GM12891 (cell line): ENCODE measurements at places on chromosomes 13 and 19.

GRCh38 chr19:11268783-11269267, 6.5 kb upstream of the DOCK6 start:
- DNase-seq, result no peak

DNA sequence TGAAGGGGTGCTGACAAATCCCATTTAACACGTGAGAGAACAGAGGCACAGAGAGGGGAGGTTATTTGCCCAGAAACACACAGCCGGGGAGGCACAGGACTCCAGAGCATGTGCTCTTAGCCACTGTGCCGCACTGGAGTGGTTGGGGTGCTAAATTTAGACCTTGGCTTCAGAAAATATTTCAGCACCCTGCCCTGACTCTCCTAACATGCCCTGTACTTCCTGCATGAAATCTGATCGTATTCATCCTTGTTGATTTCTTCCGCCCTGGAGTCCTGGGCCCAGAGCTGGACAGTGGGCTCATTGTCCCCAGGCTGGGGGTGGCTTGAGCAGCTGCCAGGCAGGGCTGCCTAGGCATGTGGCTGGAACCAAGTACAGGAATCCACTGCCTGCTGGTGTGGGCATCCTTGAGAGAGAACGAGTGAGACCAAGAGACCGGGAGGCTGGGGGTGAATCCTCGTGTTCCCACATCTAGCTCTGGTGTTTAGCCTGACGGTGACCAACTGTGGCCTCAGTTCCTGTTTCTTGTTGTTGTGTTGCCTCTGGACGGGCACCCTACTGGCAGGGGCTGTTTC, 5.3 kb downstream of the SLC27A1 start:
- no peak for DNase-seq

- no peak for DNase-seq
These were observed 581.0 kb upstream of the SPRY2 start for GRCh38 chr13:80921971-80922370.

- no peak for DNase-seq
These were observed 315.3 kb downstream of the MYO16 start for GRCh38 chr13:108944760-108945159.

DNA sequence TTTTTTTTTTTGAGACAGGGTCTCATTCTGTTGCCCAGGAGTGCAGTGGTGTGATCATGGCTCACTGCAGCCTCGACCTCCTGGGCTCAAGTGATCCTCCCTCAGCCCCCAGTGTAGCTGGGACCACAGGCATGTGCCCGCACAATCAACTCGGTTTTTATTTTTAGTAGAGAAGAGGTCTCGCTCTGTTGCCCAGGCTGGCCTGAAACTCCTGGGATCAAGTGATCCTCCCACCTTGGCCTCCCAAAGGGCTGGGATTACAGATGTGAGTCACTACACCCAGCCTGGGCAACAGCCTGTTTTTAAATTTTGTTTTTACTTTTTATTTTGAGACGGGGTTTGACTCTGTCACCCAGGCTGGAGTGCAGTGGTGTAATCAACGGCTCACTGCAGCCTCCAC, 2.3 kb upstream of the KDM4B start:
- DNase-seq, result no peak

DNA sequence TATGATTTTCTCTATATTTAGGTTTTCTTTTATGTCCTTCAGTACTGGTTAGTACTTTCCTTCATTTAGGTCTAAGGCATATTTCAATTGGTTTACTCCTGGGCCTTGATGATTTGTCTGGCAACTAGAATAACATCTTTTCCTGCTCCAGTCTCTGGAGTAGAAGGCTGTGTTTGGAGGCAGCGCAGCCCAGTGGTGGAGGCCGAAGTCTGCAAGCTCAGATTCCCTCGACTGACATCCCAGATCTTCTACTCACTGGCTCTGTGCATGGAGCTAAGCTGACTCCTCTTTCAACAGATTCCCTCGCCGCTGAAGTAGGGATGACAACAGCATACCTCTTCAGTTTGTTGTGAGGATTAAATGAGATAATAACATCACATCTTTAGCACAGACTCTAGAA, 141.0 kb downstream of the RAP2A start:
- no peak for DNase-seq

- DNase-seq, result no peak
These were observed at the start of gene ZNF560 for GRCh38 chr19:9498183-9498902. Gene ZNF560, minus strand, starts transcription at chr19:9498616. Its CDS starts 23,303 bp downstream, at chr19:9475313.

DNA sequence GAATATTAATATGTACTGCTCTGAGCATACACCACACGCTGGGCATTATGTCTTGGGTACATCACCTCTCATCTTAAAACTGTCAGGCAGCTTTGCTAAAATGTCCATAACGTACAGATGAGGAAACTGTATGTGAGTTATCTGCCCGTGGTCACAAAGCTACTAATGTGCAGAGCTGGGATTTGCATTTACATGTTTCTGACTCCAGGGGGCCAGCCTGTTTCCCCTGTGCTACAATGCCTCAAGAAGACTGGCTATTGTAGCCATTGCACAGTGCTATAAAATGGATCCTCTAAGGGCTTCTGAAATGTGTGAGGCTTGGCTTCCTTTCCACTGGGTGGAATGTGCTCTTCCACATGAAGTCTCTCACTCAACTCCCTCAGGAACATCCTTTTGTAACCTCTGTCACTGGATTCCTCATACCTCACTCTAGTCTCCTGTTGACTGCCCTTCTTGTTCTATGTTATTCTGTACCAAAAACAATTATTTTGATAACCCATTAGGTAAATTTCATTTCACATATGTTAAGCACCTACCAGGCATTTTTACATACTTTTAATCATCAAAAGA, 95.6 kb upstream of the HTR2A start:
- no peak for DNase-seq

- DNase-seq, result no peak
These were observed 49.5 kb downstream of the ZNF729 start for GRCh38 chr19:22335716-22336115.

- no peak for DNase-seq
These were observed 690 bp downstream of the KMT2B start for GRCh38 chr19:35718345-35719041.

DNA sequence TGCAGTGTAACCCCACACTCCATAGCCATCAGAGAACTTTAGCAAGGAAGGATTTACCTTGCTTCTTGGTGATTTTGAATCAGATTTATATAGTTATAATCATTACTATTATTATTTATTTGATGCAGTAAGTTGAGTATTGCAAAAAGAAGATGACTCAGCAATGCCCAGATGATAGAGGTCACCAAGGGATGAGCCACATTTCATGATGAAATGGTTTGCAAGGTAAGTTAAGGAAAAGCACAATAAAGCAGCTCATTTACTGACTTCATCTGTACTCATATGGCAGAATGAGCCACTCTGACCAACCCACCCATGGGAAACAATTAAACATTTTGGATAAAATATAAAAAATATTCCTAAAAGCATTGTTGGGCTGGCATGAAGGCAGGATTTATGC, 59.1 kb downstream of the AKAP11 start:
- DNase-seq, result no peak

- no peak for DNase-seq
These were observed 5.3 kb downstream of the PODNL1 start for GRCh38 chr19:13932911-13933393.

GRCh38 chr19:47357788-47358680, 8.9 kb downstream of the DHX34 start:
- DNase-seq, result no peak

- DNase-seq, result no peak
These were observed 640.7 kb downstream of the LIG4 start for GRCh38 chr13:107574517-107575210.

DNA sequence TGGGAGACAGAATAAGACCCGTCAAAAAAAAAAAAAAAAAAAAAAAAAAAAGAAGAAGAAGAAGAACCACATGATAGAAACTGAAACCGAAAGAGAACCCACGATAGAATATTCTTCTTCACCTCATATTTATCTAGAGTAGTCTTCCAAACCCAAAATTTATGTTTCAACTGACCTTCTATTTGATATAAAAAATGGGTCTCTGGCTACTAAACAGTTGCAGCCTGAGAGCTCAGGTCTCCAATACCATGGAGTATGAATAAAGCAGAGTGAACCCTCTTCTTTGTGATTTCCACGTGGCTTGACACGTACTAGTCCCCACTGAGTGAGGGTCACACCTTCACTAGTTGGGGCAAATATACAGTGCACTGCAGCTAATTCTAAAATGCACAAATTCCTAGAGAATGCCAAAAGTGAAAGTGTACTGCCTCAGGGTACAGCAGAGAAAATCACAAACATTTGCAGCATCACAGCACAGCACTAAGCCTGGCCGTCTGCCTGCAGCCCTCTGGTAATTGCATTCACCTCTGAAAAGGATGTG, 30.8 kb upstream of the RFC3 start:
- no peak for DNase-seq

GRCh38 chr19:20964798-20965197, 41.7 kb downstream of the ZNF85 start:
- no peak for DNase-seq

DNA sequence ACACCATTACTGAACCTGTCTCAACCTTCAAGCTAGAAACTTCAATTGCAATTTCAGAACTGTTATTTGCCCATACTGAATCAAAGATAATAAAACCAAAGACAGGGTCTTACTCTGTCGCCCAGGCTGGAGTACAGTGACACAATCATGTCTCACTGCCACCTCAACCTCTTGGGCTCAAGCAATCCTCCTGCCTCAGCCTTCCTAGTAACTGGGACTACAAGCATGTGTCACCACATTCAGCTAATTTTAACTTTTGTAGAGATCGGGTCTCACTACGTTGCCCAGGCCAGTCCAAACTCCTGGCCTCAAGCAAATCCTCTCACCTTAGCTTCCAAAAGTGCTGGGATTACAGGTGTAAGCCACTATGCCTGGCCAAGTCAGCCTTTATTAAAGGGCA, 143.4 kb downstream of the DIAPH3 start:
- DNase-seq, result no peak

GRCh38 chr19:45908956-45909355, 5.6 kb downstream of the NANOS2 start:
- DNase-seq, result no peak

GRCh38 chr19:4929186-4929585, 19.9 kb downstream of the UHRF1 start:
- DNase-seq, result no peak

DNA sequence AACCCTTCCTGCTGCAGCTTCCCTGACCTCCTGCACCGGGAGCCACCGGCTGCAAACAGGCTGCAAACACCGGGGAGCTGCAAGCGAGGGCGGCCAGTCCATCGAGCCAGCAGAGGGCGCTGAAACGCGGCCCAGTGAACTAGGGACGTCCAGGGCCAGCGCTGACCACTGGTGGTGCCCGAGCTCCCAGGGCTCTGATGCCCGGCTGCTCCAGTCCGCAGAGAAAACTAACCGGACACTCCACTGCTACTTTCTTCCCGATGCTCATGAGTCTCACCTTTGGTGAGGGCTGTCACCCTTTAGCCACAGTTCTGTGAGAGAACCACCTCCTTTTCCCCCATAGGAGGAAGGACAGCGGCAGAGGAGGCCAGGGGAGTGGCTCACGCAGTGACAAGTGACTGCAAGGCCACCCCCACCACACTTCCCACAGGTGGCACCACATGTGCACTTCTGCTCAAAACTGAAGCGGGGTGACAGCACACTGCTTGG, 82.8 kb upstream of the MTIF3 start:
- peak; percentile 22 for DNase-seq

GRCh38 chr19:2478756-2479555, 3.0 kb downstream of the GADD45B start:
- DNase-seq, result no peak

DNA sequence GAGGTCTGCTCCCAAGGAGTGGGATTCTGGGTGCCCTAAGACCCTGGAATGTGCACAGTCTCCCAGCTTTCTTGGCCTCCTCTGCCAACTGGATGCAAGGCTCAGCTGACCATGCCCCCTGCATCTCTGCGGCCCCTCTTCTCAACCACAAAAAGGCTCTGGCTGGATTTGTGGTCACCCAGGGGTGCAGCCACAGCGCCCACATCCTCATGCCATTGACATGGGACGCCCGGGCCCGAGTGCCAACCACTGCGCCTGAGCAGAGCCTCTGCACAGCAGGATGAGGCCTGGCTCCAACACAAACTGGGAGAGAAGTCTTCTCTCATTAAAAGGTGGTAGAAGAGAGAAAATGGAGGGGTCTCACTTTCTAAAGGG, 103.5 kb downstream of the FOXO1 start:
- DNase-seq, result no peak

DNA sequence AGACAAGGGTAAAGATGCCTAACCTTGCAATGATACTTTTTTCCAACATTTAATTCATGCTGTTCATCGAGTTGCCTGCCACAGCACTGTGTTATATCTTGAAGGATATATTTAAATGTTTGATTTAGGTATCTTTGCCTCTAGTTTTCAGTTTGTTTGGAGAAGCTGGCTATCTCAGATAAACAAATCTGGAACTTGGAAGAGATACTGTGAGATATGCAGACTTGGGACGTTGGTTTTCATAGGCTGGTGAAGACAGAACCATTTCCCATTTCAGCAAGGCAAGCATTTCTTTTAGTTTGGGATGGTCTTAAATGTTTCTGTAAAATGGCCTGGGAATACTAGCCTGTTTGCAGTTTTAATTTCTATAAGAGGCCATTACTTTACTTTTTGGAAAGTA, 3.3 kb downstream of the RNASEH2B start:
- no peak for DNase-seq

DNA sequence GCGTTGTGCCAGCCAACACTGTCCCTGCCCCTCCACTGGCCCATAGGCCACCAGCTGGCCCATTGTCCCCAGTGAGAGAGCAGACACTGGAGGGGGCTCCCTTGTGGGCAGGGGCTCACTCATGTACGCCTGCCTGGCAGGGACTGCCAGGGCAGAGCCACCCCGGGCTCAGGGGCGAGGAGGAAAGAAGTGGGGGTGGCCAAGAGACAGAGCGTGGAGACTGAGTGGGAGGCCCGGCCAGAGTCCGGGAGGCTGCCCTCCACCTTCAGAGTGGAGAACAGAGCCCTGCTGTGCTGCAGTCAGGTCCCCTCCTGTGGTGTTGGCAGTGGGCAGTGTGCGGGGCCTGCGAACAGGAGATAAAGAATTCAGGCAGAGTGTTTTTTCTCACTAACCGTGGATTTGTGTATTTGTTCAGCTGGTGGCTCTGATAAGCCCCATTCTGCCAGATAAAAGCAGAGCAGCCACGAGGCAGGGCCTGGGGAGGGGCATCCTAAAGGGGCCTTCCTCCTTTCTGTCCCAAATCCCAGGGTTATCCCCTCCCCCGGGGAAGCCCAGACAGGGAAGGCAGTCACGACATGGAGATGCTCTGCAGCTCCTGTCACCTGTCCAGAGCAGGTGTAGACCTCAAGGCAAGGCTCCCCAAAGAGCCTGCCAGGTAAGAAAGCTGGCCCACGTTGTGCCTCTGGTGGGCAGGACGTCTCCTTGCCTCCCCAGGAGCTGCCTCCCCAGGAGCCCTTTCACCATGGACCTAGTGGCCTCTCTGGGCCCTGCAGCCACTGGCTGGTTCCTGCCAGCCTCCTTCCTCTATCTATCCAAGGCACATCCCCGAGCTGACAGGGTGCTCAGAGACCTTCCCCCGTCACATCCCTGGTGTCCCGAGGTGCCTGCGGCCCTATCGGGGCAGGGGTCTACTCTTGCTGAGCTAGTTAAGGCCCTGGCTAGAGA, 33.0 kb downstream of the LYL1 start:
- DNase-seq, result no peak

GRCh38 chr19:39307046-39307821, 11.0 kb downstream of the IFNL1 start:
- DNase-seq, result no peak
